Right cardiac atrium (tissue), 5 donors: ENCODE measurements at places on chromosomes 3 and 15. TPM values are rescaled to one million over a fixed set of nuclear protein-coding genes. Genes with fewer than 3 reads are reported as not detected.
A peak's percentile ranks its signal among the peaks of the same experiment; 100 is the strongest.

The SCN11A gene
- total RNA-seq, result 0.03 TPM

The SNRPN gene
- 337 TPM for total RNA-seq

The RARB gene
- total RNA-seq, result 24.0 TPM

The EFCC1 gene
- total RNA-seq, result 1.1 TPM

The DUOX2 gene
- total RNA-seq, result 0.45 TPM

The TERC gene
- total RNA-seq, result 2.8 TPM

DNA sequence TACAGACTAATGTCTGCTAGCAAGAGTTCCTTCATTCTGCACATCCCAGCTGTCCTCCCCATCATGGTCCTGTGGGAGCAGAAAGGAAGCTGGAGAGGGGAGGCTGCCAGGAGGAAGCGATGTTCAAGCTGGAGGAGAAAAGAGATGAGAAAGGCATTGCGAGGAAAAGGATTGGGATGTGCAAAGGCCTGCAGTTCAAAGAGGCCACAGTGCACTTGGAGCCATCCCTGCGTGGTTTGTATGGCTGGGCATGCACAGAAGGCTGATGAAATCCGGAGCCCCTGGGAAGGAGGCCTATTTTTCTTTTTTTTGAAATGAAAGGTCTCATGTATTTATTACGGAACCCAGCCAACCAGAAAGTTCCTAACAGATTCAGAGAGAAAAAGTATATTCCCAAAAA lies 22.8 kb downstream of the AMOTL2 start:
- DNase-seq, result peak; percentile 51

DNA sequence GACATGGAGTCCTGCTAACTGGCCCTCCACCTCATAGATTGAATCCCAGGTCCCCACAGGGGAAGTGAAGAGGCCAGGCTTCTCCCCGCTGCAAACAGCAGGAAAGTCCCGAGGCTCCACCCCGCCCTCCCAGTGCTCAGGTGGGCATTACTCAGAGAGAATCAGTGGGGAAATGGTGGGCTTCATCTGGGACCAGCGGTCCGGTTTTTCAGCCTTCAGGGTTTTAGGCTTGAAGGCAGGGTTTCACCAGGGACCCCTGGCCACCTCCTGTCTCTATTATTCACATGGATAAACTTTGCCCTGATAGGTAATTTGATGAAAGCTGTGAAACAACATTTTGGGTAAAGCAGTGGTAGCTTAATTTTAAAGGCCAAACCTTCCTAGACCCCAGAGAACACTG lies 31.3 kb downstream of the MKRN3 start:
- DNase-seq, result no peak

GRCh38 chr3:187925326-187925725 lies 180.1 kb upstream of the BCL6 start:
- no peak for DNase-seq

- DNase-seq, result no peak
Observed at GRCh38 chr15:91849749-91850161, 3.8 kb upstream of the SLCO3A1 start.

DNA sequence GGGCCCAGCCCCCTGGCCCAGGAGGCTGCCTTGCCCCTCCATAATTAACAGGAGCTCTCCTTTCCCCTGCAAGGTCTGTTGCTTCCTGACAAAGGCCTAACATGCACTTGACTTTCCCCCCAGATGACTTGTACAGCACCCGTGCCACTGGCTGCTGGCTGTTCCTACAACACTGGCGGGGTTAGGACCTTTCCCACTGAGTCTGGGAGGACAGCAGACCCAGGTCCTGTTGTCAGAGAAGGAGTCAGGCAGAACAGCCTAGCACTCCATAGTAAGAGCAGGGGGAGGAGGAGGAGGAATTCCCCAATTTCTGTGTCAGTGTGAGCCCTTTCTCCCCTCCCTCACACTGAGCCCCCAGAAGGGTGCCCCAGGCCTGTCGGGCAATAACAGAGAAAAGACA lies 99.2 kb downstream of the CORO2B start:
- DNase-seq, result no peak

GRCh38 chr3:31946484-31947081 lies 34.5 kb downstream of the OSBPL10 start:
- no peak for DNase-seq

GRCh38 chr3:52210550-52211046 lies 12.6 kb downstream of the ALAS1 start:
- DNase-seq, result no peak

- DNase-seq, result peak; percentile 75
Observed at GRCh38 chr3:197149-197827, 725 bp downstream of the CHL1 start.

GRCh38 chr3:47612178-47612577 lies 33.5 kb upstream of the CSPG5 start:
- DNase-seq, result no peak

DNA sequence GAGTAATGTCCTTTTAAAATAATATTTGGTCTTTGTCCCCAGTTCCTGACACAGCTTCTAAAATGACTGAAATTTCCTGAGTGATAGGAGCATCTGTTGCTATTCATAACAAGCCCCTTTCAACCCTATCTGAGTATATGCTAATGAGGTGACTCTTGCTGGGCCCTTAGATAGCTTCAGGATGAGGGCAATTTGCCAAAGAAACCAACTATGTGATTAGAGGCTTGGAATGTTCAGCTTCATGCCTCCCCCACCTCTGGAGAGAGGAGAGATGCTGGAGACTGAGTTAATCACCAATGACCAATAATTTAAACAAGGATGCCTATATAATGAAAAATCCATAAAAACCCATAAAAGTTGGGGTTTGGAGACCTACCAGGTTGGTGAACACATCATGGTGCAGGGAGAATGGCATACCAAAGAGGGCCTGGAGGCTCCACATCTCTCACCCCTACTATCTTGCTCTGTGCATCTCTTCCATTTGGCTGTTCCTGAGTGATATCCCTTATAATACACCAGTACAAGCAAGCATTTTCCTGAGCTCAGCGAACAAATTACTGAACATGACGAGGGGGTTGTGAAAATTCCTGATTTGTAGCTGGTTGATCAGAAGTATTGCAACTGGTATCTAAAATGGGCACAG lies 189.2 kb downstream of the ECT2 start:
- no peak for DNase-seq

DNA sequence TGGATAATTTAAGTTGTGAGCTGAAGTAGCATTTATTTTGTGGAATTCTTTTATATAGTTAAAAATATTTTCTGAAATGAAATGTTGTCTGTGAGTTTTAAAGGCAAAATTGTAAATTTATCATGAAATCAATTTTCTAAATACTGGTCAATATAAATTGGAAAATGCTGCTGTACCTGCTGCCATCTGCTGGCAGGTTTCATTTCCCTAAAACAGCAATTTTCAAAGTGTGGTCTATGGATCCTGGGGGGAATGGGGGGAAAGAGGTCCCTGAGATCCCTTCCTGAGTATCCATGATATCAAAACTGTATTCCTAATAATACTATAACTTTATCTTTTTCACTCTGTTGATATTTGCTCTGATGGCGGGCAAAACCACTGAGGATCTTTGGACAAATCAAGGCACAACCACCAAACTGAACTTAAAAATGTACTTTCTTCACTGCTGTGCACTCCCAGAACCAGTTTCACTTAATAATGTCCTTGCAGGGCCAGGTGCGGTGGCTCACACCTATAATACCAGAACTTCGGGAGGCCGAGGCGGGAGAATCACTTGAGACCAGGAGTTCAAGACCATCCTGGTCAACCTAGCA lies 17.2 kb upstream of the CCR4 start:
- no peak for DNase-seq

- DNase-seq, result no peak
Observed at GRCh38 chr3:42290966-42291714, 25.2 kb upstream of the CCK start.

DNA sequence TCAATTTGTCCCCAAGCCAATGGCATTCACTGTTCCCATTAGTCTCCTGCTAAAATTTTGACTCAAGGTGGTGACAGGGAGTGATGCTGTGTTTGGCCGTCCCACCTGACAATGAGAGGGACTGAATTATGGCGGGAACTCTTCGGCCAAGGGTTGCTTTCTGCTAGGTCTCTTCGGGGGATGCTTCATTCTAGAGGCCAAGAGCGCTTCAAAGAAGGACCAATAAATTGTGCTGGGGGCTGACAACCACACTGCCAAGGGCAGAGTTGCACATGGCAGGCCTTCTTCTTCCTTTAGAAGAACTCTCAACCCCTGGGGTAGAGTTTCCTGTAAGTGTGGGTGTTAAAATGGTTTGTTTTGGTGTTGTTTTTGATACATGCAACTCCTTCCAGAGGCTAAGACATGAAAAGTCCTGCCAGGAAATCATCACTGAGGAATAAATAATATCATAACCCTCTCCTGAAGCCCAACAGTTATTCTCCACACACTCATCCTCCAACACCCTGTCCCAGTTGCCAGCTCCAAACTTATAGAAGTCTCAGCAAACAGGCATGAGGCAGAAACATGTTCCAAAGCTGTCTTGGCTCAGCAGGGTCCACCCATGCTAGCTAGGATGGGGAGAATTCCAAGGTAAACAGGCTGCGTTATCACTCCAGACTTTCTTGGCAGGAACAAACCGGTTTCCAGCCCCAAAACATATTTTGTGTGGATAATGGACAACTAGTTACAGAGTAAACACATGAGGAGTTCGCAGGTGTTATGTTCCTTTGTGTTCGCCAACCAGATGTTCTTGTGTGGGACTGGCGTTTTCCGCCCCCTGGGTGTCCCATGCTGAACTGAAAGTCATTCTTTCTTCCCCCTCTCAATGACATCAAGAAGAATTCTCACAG lies 396.7 kb upstream of the RGMA start:
- peak; percentile 63 for DNase-seq

DNA sequence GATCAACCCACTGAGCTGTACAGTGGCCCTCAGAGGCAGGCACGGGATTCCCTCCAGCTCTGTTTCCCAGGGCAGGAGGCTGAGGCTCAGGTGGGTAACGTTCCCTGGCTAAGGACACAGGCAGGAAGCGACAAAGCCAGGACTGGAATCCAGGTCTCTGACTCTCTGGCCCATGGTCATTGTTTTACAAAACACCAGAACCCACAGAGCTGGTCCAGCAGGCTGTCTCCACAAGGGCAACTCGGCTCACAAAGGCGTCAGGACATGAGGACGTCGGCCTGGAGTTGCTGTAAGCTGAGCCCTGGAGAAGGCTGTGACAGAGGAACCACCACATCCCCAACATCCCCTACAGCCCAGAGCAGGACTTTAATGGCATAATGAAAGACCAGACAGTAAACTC lies 30.7 kb downstream of the NUP210 start:
- no peak for DNase-seq

- DNase-seq, result no peak
Observed at GRCh38 chr3:125428216-125428830, 53.2 kb upstream of the ZNF148 start.

DNA sequence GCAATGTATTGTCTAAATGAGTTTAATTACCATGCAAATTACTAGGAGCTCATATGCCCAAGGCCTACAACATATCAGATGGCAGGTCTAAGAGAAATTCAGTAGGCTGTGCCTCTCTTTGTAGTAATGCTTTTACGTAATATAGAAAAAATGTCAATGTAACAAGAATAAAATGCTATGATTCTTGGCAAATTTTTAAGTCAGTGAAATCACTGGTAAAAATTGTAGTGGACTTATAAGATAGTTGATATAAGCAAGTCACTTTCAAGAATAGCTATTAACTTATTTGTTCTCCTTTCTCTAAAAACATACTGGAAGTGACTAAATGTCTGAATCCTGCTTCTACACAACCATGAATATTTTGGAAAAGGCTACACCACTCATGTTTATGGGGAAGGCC lies 707.8 kb downstream of the TUSC7 start:
- DNase-seq, result no peak

DNA sequence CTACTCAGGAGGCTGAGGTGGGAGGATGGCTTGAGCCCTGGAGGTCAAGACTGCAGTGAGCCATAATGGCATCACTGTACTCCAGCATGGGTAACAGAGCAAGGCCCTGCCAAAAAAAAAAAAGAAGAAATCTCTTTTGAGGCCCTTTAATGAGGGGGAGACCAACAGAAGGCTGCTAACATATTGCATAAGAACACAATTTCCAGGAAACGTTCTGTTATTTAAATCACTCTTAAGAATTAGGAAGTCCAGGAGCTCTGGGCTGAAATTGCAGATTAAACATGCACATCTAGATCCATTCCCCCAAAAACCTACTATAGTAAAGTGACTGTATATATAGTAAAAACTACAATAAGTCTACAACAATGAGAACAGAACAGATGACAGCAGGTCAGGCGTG lies 16.1 kb upstream of the BLM start:
- no peak for DNase-seq

- no peak for DNase-seq
Observed at GRCh38 chr3:182585532-182586150, 207.7 kb upstream of the ATP11B start.

DNA sequence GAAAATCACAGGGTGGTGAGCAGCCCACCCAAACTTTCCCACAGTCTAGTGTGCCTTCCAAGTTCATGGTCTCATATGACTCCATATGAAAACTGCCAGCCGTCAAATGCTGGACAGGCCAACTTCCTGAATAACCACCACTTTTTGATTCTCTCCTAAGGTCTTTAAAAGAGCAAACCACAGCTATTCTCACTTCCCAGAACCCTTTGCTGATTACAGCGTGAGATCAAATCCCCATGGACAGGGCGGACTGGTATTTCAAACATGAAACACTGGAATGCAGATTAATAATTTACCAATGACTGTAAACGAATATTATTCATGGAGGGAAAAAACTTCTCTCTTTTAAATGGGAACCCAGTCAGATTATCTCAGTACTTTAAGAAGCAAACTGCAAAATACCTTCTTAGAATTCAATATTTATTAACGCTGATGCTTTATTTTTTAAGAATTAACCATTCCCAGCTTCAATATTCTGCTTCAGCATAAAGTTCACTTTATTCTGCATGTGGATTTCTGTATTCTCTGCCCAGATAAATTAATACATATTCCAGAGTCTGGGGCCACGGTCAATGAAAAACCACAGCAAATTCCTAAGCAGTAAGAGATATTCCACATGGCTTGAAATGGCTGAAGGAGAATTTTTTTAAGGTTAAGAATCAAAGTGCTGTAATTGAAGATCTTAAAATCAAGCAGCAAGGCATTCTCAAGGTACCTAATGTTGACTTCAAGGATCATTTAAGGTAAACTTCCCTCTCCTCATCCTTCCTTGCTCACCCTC lies 42.9 kb downstream of the MYO1E start:
- DNase-seq, result no peak
